Osteocyte (in vitro differentiated cells): ENCODE measurements at places on chromosomes 7 and 10.
A peak's percentile ranks its signal among the peaks of the same experiment; 100 is the strongest.

DNA sequence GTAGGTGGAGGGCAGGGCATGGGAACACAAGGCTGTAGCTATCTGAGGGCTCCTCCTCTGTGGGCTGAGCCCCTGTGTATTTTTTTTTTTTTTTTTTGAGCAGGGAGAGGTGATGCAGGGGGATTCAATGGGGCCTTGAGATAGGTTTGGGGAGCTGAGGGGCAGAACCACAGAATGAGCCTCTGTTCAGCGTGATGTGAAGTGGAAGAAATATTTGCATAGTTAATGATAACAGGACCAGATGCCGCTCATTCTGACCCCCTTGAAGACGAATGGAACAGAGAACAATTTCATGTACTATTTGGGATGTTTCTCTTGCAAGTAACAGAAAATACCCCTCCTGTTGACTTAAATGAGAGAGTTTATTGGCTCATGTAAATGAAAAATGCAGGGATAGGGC is 69.7 kb upstream of the EMX2 start:
- no peak overlapping the region for H3K27ac ChIP-seq
- peaks cover 4% of the 10 kb centered on the region for H3K27me3 ChIP-seq
- H3K4me1 ChIP-seq: no peaks in the 10 kb centered on the region
- no peak for DNase-seq

- DNase-seq: no peak
- no peaks in the 10 kb centered on the region for H3K36me3 ChIP-seq
- H3K27ac ChIP-seq: no peak overlapping the region
- no peaks in the 10 kb centered on the region for H3K4me1 ChIP-seq
Observed at GRCh38 chr7:3168869-3169268, 125.2 kb upstream of the CARD11 start.

- no peak overlapping the region for H3K27ac ChIP-seq
- no peaks in the 10 kb centered on the region for H3K36me3 ChIP-seq
Observed at GRCh38 chr10:111698711-111699110, 484.9 kb downstream of the GPAM start.

GRCh38 chr7:91957823-91958222 is 17.2 kb downstream of the AKAP9 start:
- peaks cover 8% of the 10 kb centered on the region for H3K36me3 ChIP-seq
- no peak overlapping the region for H3K27ac ChIP-seq
- H3K4me3 ChIP-seq: no peak overlapping the region
- H3K4me1 ChIP-seq: peaks cover 3% of the 10 kb centered on the region
- DNase-seq: no peak

- peaks cover 13% of the 10 kb centered on the region for H3K4me1 ChIP-seq
- DNase-seq: no peak
- H3K36me3 ChIP-seq: peaks cover 6% of the 10 kb centered on the region
- H3K4me3 ChIP-seq: no peak overlapping the region
Observed at GRCh38 chr7:47264021-47264651, 317.8 kb downstream of the TNS3 start.

- H3K4me3 ChIP-seq: no peak overlapping the region
- peaks cover 11% of the 10 kb centered on the region for H3K4me1 ChIP-seq
- H3K27me3 ChIP-seq: peaks cover 9% of the 10 kb centered on the region
- no peak overlapping the region for H3K27ac ChIP-seq
- DNase-seq: peak; percentile 62
Observed at GRCh38 chr10:28812384-28813372, 135.4 kb downstream of the BAMBI start.

DNA sequence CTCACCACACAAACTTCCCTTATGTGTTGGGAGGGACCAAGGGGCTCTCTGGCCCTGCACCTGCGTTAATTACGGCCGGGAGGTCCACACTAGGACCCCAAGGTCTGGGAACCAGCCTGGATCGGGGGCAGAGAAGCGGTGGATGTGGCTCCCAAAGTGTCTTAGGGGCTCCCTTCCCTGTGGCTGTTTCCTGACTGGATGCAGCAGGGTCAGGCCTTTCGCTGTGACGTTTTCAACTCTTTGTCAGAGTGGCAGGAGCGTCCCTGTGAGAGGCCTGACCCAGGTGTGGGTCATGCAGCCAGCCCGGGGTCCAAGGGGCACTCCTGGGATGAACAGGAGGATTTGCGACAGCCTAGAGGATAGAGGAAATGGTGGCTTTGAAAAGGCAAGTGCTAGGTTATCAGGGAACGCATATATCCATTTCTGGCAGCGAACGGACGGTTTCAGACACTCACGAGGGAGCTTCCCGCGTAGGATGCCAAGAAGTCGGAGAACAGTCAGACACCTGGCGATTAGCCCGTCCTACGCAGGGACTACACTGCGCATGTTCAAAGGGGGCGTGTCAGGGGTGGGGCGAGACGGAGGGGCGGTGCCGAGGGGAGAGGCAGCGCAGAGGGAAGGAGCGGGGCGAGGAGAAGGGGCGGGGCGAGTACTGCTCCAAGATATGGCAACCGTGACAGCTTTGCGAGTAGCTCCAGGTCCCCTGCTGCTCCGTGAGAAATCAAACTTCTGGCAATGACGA is 46.2 kb upstream of the ZNF716 start:
- H3K27ac ChIP-seq: no peak overlapping the region
- H3K4me3 ChIP-seq: no peak overlapping the region
- no peaks in the 10 kb centered on the region for H3K4me1 ChIP-seq
- DNase-seq: peak; percentile 80
- H3K36me3 ChIP-seq: no peaks in the 10 kb centered on the region

DNA sequence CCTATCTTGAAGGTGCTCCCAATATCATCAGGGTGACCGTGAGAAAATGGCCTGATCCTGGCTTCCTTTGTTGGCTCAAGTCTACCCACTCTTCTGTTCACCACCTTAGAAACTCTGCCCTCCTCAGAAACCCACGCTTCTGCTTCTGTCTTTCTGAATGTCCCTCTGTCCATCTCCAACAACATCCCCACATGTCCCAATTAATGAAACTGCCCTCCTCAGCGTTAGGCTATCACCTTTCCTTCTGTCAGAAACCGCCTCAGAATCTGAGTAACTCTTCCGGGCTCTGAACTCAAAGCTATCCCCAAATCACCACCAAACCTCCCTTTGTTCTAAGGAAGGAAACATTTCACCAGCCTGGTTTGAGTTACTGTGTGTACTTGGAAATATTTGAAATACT is 315.8 kb upstream of the ZNF32 start:
- peaks cover 14% of the 10 kb centered on the region for H3K27me3 ChIP-seq
- H3K36me3 ChIP-seq: no peaks in the 10 kb centered on the region
- no peak overlapping the region for H3K27ac ChIP-seq
- H3K4me1 ChIP-seq: peaks cover 24% of the 10 kb centered on the region

DNA sequence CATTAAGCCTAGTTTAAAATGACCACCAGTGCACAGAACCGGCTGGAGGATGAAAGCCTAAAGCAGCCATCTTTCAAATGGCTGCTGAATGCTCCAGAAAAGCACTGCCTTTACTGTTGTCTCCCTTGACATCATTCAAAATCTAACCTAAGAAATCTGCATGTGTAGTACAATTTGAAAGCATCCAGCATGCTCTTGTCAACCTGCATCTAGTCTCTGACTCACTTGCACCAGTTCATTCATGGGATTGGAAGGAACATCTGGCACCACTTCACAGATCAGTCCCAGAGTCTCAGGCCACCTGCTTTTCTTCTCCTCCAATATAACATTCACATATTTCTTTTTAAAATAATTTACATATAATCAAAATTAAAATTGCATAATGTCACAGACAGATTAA is 76.2 kb downstream of the RNF133 start:
- no peaks in the 10 kb centered on the region for H3K4me1 ChIP-seq
- H3K36me3 ChIP-seq: no peaks in the 10 kb centered on the region
- no peak for DNase-seq
- H3K27ac ChIP-seq: no peak overlapping the region
- no peak overlapping the region for H3K4me3 ChIP-seq

DNA sequence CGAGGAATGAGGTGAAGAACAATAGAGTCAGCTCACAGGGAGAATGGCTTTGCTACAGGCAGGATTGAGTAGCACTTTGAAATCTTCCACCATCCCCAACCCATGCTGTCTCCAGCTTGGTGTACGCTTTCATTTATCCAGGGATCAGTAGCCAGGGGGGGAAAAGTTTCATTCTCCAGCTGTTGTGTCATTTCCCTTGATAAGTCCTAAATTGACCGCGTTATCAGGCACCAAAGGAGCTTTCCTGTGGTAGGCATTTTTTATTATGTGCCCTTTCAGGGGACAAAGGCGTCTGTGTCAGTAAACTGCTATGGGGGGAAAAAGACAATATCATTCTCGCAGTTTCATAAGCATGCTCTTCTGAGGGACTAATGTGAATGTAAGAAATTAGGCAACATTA is 106.6 kb upstream of the YAE1 start:
- no peaks in the 10 kb centered on the region for H3K36me3 ChIP-seq
- no peaks in the 10 kb centered on the region for H3K4me1 ChIP-seq
- H3K27ac ChIP-seq: no peak overlapping the region
- H3K27me3 ChIP-seq: peaks cover 24% of the 10 kb centered on the region
- DNase-seq: no peak
- no peak overlapping the region for H3K4me3 ChIP-seq

DNA sequence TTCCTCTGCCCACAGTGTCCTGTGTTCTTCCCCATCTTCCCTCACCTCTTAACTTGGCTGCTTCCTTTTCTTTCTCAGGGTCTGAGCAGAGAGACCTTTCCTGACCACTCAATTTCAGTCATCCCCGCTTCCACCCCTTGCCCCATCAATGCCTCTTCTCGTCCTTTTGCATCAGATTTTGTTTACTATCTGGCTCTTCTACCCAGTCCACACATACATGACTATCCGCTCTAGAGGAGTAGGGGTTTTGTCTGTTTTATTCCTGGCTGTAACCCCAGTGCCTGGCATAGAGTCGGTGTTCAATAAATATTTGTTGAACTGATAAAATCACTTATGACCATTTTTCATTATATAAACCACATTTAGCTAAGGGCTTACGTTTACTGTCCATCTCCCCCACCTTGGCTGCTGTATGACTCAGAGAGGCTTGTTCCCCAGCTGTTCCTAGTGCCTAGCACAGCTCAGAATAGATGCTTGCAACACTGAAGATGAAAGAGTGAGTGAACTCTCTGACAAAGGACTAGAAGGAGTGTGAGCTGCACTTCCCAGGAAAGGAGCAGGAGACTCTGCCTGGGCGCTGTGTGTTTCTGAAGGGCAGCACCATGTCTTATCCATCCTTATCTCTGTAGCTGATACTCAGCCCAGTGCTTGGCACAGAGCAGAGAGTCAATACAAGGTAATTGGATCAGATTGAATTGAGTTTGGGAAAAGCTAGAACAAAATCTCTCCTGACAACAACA is 21.9 kb downstream of the ARID5B start:
- peaks cover 54% of the 10 kb centered on the region for H3K4me1 ChIP-seq
- H3K4me3 ChIP-seq: no peak overlapping the region
- H3K36me3 ChIP-seq: peaks cover 24% of the 10 kb centered on the region
- no peaks in the 10 kb centered on the region for H3K27me3 ChIP-seq
- peak overlapping the region; percentile 4 for H3K27ac ChIP-seq
- DNase-seq: no peak

DNA sequence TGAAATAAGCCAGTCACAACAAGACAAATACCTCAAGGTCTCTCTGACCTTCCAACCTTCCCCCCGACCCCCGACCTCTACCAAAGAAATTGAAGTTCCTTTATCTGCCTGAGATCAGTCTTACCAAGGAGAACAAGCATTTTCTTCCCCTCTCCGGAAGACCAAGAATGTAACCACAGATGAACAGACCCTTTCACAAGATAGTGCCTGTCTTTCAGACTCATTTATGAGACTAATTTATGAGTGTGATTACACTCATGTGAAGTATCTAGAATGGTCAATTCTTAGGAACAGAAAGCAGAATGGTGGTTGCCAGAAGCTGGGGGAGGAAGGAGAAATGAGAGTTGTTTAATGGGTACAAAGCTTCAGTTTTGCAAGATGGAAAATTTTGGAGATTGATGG is 108.9 kb upstream of the MKLN1 start:
- H3K4me3 ChIP-seq: no peak overlapping the region
- no peaks in the 10 kb centered on the region for H3K36me3 ChIP-seq
- H3K4me1 ChIP-seq: no peaks in the 10 kb centered on the region
- peak; percentile 13 for DNase-seq
- peaks cover 36% of the 10 kb centered on the region for H3K27me3 ChIP-seq
